Colonic mucosa (tissue), 4 donors: ENCODE measurements at places on chromosomes 11 and 22.

GRCh38 chr11:119019996-119020395 lies 1.4 kb downstream of the TRAPPC4 start:
- peak; percentile 25 for DNase-seq

DNA sequence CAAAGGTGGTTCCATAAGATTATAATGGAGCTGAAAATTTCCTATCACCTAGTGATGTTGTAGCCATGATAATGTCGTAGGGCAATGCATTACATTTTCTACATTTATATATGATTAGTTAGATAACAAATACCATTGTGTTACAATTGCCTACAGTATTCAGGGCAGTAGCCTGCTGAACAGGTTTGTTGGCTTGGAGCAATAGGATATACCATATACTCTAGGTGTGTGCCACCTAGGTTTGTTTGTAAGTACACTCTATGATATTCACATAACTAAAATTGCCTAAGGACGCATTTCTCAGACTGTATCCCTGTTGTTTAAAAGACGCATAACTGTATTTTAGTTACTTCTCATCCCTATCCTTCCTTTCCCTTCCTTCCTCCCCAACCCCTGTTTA lies 13.6 kb downstream of the PLEKHB1 start:
- DNase-seq, result no peak

DNA sequence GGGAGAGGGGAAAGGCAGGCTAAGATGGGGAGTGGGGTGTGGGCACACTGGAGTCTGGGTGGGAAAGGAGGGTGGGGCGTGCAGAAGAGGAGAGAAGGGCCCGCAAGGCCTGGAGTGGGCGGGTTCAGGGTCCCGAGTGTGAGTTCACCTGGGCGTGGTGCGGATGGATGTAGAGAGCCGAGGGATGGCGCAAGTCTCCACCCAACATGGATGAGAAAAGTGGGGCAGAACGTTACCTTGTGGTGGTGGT lies 364 bp upstream of the ABCC8 start:
- DNase-seq, result no peak

GRCh38 chr11:33970984-33971466 lies 79.1 kb upstream of the LMO2 start:
- DNase-seq, result peak; percentile 37

- DNase-seq, result no peak
These were observed 78.8 kb downstream of the CTTN start for GRCh38 chr11:70477176-70477575.

DNA sequence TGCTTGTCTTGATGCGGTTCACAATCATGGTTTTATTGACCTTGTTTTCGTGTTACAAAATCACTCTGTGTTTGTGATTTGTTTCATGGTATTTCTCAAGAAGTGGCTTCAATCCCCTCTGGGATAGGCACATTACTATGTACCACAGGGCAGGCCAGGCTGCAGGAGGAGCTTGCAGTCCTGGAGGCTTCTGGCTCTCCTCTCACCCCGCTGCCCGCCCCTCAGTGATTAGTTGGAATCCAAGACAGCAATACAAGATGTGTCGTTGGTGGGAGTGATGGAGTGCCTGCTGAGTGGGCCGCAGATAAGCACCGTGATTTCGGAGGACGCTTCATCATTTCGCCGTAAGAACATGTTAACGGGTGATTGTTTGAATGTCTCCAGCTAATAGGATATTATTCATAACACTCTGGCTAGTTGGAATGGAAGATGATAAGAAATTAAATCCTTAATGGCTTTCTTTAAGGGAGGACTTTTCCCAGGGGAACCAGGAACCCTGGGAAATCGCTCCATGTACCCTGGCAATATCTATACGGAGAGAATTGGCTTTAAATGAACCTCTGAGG lies 384.4 kb downstream of the MIAT start:
- DNase-seq, result no peak

DNA sequence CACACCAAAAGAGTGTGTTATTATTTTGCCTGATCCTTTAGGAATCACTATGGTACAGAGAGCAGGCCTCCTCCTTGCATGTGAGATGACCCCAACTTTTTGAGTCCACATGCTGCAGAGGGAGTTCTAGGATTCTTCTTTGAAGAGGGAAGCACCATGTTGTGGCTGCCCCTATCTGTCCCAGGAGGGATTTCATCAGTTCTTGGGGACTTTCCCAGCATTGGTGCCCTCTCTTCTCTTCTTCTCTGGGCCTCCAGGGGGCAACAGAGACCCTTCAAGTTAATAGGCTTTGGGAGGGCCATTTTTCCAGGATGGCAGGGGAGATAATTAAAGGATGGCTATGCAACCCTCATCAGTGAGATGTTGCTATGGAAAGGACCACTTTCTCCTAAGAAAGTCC lies 3.6 kb downstream of the MMP1 start:
- DNase-seq, result no peak

GRCh38 chr11:65578667-65579066 lies 2.8 kb downstream of the EHBP1L1 start:
- DNase-seq, result no peak

DNA sequence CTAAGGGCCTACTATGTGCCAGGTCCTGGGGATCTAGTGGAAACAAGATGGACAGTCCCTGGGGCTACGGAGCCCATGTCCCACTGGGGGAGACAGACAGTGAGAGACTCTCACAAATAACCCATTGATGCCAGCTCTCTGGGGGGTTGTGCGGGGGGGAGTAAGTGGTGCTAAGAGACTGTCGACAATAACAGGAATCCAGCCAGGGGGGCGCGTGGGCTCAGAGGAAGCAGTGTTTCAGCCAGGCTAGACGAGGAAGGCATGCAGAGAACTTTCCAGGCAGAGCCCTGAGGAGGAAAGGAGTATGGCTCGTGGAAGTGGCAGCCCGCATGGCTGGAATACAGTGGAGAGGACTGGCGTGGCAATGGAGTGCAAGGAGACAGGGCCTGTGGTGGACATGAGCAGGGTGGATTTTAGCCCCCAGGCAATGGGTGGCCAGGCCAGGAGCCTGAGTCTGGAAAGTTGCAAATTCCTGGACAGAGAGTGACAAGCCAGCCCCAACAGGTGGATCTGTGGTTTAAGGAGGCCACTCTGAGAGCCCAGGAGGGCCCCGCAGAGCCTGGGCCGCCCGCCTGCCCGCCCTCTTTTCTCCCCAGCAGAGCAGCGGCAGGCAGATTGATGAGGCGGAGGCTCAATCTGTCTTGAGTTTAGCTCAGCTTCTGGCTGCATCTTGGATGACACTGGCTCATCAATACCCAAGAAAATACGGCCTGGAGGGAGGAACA lies 40.0 kb upstream of the TCF20 start:
- DNase-seq, result no peak

- no peak for DNase-seq
These were observed 41.3 kb downstream of the MUC6 start for GRCh38 chr11:995044-995751.

DNA sequence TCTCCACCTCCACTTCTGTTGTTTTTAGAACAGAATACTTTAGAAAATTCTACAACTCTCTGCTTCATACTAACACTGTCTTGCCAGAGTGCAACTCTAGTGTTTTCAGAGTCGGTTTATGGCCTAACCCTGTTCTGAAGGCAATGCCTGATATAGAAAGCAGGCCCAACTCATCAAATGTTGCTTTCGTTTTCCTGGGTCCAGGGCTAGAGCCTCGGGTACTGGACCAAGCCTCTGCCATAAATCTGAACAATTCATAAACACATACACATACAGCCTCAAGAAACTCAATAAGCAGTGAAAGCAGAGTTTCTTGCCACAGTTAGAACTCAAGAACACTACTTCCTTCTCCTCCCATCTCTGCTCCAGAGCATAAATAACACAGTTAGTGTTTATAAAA lies 9.8 kb downstream of the TMEM218 start:
- DNase-seq, result no peak

DNA sequence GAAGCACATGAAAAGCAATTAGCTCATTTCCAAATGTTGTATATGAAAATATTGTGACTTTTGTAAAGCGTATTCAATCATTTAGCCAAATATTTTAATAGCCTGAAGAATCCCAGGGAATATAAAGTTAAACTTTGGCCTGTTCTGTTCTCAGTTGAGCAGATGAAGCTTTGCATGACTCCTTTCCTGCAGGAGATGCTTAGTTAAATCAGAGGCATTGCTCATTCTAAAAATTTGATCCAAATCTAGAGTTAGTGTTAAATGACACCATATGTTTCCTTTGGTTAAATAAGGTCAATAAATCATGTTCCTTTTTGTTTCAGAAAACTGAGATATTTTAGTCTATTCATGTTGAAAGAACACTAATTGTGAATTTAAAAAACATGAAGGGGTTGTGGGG lies 51.2 kb upstream of the BIRC3 start:
- DNase-seq, result no peak

DNA sequence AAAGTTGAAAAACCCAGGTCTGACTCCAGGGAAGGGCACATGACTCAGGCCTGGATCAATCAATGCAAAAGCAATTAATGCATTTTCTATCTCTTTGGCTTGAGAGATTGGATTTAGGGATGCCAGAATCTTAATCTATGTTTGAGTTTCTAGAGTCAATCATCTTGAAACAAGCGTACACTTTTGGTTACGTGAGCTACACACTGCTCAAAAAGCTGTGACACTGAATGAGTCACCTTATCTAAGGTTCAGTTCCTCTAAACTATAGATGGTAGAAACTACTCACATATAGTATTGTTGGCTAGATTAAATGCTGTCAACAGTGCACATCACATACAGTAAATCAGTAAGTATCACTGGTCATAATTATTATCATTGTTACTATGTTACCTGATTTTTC lies 24.2 kb downstream of the MRE11 start:
- no peak for DNase-seq

- DNase-seq, result no peak
These were observed 17.2 kb downstream of the ARHGEF17 start for GRCh38 chr11:73325036-73325981.

DNA sequence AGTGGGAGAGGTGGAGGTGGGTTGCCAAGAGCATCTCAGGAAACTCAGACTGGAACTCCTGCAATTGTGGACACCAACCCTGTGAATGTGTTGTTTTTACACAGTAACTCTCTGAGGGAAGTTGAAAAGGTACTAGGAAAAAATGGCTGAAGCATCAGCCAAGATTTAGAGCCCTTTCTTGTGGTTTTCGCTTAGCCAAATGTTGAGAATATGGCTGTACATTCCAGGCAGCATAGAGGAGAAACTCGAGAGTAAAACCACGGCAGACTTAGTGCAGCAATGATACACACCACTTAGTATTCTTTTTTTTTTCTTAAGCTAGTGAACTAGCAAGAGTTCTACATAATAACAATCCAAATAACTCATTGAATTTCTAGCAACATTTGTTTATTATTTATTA lies 309.7 kb upstream of the MTNR1B start:
- DNase-seq, result no peak

- DNase-seq, result no peak
These were observed 26.2 kb upstream of the RAB1B start for GRCh38 chr11:66242095-66242765.

- no peak for DNase-seq
These were observed at the start of gene APLNR for GRCh38 chr11:57237204-57237681. TSS of gene APLNR (minus strand) at chr11:57237250. CDS start at chr11:57237004, 246 bp downstream.

GRCh38 chr11:134537296-134537695 lies 125.3 kb upstream of the B3GAT1 start:
- DNase-seq, result no peak

DNA sequence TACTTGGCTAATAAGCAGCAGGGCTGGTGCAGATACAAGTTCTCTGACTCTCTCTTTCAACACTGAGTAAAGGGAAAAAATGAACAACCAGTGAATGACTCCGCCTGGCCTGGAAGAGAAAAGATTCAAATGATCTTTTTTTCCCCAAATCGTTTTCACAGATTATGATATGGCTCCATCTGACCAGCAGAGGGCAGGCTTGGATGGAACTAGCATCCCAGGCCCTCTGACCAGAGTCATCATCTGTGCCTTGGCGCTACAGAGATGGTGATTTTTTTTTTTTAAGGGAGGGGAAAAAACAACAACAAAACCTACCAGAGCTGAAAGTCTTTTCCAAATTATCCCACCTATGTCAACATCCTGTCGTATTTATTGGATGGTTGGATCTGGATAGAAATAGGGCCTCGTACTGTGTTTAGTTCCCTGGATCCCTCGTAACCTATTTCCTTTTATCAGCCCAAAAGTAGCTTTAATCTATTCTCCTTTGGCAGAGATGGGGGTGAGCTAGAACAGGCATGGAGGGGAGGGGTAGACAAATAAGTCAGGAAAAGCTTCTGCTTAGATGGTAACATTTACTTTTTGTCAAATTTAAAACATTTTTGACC lies 69.7 kb downstream of the PRSS23 start:
- peak; percentile 60 for DNase-seq
